Activated T-helper 1 cell treated with anti-CD3 and anti-CD28 coated beads, Interleukin-2, amount 50 U/mL, for 16 hours (primary cell): ENCODE measurements at places on chromosomes 6 and 20.

- DNase-seq, result no peak
These were observed 19.2 kb downstream of the FITM2 start for GRCh38 chr20:44291754-44292153.

- peak; percentile 63 for DNase-seq
These were observed 13.7 kb downstream of the KLHL31 start for GRCh38 chr6:53651764-53652401.

DNA sequence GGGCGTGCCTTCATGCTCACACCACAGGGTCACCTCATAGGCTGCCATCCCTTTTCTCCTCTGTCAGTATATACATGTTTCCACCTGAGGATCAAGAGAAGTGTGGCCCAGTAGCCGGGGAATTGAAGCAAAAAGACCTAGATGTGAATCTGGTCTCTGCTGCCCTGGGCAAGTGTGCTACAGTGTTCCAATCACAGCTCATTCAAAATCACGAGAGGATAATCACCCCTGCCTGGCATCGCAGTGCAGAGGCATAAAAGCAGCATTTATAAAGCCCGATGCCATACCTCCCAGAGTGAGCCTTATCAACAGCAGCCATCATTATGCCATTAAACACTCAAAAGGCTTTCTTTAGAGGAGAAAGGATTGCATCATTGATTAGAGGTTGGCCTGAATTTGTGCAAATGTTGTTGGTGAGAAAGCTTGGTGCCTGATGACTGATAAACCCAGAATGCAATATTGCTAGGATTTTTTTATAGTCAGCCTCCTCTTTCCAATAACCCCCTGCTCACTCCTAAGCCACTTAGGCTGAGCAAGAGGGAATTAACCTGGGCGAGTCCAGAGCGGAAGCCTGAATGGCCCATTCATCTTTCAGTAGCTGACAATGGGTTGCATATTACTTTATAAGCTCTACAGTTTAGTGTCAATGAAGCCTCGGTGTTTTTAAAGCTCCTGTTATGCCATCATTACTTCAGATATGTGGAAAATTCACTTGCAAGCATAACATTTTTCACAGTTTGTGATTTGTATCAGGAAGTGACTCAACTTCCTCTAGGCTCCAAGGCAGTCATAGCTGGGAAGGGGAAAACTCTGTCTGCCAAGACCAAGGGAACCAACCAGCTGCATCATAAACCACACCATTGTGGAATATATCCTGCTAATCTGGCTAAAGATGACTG lies 92.5 kb upstream of the NXT1 start:
- DNase-seq, result no peak

DNA sequence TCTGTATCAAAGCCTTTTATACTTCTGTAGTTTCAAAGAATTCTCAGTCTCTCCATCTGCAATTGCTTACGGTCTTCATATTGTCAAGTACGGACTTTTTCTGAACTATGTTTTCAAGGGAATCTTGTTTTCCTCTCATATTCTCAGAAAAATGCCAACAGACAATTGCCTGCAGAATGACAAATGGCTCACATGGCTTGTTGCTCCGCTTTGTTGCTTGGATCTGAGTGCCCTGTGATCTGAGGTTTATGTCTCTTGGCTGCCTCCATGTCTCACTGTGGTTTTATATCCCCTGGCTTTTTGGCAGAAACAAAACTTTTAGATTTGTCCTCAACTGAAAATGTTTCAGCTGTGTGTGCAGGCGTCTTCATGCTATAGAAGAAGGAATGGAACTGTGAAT lies 285.4 kb upstream of the CHD6 start:
- DNase-seq, result no peak

DNA sequence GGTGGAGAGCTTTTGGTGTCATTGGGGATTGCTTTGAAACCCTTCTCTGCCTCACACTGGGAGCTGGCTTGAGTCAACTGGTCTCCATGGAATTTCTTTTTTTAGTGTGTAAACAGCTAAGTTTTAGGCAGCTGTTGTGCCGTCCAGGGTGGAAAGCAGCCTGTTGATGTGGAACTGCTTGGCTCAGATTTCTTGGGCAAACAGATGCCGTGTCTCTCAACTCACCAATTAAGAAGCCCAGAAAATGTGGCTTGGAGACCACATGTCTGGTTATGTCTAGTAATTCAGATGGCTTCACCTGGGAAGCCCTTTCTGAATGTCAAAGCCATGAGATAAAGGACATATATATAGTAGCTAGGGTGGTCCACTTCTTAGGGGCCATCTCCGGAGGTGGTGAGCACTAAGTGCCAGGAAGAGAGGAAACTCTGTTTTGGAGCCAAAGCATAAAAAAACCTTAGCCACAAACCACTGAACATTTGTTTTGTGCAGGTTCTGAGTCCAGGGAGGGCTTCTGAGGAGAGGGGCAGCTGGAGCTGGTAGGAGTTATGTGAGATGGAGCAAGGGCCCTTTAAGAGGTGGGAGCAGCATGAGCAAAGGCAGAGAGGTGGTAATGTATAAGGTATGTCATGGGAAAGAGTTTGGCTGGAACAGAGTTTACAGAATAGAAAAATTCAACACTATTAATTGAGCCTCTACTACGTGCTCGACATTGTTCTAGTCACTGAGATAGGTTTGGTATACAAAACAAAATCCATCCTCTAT lies 31.2 kb downstream of the SRSF3 start:
- DNase-seq, result no peak

DNA sequence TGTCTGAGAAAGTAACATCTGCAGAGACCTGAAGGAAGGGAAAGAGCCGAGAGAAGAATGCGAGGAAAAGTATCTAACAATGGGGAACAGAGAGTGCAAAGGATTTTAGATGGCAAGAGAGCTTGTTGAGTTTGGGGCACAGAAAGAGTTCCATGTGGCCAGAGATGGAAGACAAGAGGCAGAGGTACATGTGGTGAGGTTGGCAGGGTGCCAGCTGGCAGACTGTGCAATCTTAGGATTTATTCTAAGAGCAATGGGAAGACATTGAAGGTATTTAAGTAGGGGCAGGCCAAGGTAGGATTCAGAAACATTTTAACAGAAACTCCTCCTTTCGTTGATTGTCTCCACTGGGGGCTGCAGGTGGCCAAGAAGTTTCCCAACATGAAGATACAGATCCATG lies 20.4 kb upstream of the LBP start:
- no peak for DNase-seq

DNA sequence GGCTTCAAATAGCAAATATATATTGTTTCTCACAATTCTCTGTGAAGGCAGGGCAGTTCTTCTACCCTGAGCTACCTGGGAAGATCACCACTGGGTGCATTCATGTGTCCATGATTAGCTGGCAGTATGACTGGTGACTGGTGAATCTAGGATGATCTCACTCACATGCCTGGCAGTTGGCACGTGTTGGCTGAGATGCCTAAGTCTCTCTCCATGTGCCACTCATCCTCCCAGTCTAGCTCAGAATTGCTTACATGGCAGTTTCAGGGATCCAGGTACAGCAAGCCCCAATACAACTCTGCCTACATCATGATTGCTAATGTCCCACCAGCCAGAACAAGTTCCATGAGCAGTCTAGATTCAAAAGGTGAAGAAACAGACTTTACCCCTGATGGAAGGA lies 346.8 kb upstream of the CNR1 start:
- no peak for DNase-seq

GRCh38 chr6:129030215-129030614 lies 147.3 kb downstream of the LAMA2 start:
- DNase-seq, result no peak

GRCh38 chr20:32820698-32821377 lies 1.1 kb downstream of the MAPRE1 start:
- no peak for DNase-seq

DNA sequence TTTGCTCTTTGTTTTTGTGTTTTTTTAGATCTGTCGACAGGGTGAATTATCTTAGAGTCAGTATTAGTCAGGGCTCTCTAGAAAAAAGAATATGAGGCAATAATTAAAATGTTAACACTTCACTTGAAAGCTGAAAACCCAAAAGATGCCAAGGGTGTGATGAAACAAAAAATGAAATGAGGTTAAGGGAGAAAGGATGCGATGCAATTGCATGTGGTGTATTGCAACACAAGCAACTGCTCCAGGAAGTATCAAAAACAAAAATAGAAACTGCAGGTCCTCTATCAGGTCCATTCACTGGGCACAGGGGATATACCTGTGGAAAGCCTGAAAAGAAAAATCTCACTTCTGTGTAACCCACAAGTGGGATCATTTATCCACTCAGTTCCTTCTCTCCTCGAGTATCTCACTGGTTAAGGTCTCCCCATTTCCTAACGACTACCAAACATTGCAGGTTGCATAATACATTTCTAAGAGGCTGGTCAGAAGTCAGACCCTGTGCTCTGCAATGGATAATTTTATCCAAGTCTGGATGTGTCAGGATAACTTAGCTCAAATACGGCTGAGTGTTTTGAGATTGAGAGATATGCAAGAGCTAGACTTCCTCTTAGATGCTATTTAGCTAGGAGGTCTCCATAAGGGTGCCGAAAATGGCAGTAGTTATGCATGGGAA lies 257.7 kb upstream of the GJE1 start:
- DNase-seq, result no peak

DNA sequence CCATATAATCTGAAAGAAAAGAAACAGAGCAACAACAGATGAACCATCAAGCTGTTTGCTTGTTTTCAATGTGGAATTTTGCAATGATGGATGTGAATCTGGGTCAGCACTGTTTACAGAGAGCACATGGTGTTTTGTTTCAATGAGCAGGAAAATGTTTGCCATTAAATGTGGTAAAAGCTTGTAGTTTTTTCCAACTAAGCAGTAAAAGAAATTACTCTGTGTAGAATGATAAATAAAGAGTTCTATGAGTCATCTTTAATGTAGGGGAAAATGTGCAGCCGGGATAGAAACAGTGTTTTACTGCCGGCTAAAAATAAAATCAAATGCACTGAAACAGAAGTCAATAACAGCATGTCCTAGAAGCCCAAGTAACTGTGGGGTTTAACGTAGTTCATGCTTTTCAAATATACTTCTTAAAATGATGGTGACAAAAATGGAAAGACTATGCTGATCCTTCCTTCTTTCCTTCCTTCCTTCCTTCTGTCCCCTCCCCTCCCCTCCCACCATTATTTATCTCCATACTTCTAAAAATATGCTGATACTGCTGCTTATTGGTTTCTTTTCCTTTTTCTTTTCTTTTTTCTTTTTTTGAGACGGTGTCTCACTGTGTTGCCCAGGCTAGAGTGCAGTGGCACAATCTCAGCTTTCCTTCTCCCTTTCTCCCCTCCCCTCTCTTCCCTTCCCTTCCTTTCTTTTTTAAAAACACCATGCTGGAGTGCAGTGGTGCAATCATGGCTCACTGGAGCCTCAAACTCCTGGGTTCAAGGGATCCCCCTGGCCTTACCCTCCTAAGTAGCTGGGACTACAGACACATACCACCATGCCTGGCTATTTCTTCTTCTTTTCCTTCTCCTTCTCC lies 6.3 kb upstream of the NAA20 start:
- no peak for DNase-seq

DNA sequence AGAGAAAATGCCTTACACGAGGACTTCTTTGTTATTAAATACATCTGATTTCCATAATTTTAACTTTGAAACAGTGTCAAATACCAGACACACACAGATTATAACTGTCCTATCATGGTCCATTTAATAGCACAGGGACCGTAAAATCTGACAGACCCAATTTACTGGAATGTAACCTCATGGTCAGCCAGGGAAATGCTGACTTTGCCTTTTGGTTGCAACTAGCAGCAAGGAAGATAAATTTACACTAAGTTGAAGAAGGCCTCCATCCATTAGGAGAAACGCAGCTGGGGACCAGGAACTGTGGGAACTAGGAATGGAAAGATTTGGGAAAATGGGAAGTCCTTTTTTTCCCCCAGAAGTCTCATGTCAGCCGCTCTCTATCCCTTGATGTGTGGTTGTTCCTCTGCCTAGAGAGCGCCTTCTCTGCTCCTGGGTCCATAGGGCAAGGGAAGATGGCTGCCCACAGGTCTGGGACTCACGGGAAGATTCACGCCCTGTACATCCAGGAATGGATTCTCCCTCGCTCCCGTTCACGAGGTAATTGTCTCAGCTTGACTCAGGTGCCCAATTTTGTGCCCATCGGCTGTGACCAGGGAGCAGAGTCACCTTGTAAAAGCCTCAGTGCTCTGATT lies 74.6 kb upstream of the L3MBTL3 start:
- no peak for DNase-seq

DNA sequence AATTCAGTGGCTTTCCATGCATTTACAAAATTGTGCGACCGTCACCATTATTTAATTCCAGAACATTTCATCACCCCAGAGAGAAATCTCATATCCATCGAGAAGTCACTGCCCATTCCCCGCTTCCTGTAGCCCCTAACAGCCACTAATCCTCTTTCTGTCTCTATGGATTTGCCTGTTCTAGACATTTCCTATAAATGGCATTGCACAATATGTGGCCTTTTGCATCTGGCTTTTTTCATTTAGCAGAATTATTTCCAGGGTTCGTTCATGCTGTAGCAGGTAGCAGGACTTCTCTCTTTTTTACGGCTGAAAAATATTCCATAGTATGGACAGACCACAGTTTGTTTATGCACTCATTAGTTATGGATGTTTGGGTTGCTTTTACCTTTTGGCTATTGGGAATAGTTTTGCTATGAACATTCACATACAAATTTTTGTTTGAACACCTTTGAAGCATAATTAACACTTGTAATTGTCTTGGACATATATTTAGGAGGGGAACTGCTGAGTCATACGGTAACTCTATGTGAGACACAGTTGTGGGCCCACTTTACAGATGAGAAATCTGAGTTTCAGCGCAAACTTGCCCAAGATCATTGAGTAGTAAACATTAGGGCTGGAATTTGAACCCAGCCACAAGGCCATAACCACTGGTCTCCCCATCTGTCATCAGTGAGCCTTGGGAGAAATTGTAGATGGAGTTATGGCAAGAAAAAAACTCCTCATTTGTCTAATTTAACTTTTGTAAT lies 126.9 kb downstream of the BMP7 start:
- no peak for DNase-seq

DNA sequence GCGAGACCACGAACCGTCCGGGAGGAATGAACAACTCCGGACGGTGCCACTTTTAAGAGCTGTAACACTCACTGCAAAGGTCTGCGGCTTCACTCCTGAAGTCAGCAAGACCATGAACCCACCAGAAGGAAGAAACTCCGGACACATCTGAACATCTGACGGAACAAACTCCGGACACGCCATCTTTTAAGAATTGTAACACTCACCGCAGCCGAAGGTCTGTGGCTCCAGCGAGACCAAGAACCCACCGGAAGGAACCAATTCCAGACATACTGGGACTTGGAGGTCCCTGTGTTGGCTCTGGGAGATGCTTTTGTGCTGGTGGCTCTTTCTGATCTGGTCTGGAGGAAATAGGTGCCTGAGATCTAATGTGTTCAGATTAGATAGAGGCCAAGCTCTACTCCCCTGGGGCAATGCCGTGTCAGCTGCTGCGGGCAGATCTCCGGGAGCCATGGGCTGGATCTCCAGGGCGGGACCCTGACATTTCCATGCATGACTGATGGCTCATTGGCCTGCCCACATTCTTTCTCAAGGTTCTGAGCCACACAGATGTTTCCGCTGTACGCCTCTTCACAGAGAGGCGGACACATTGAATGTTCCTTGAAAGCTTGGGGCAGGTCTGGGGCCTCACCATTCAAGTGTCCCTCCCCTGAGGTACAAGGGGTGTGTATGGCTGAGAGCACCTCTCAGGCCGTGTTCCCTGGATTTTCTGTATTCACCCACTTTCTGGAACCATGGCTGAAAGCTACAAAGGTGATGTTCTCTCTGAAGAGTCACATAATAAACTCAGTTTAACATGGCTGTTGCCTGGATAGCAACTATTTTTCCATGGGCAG lies 29.3 kb downstream of the GMPR start:
- no peak for DNase-seq
